ENCODE measurements at places on chromosomes 6 and 20.
A peak's percentile ranks its signal among the peaks of the same experiment; 100 is the strongest.

DNA sequence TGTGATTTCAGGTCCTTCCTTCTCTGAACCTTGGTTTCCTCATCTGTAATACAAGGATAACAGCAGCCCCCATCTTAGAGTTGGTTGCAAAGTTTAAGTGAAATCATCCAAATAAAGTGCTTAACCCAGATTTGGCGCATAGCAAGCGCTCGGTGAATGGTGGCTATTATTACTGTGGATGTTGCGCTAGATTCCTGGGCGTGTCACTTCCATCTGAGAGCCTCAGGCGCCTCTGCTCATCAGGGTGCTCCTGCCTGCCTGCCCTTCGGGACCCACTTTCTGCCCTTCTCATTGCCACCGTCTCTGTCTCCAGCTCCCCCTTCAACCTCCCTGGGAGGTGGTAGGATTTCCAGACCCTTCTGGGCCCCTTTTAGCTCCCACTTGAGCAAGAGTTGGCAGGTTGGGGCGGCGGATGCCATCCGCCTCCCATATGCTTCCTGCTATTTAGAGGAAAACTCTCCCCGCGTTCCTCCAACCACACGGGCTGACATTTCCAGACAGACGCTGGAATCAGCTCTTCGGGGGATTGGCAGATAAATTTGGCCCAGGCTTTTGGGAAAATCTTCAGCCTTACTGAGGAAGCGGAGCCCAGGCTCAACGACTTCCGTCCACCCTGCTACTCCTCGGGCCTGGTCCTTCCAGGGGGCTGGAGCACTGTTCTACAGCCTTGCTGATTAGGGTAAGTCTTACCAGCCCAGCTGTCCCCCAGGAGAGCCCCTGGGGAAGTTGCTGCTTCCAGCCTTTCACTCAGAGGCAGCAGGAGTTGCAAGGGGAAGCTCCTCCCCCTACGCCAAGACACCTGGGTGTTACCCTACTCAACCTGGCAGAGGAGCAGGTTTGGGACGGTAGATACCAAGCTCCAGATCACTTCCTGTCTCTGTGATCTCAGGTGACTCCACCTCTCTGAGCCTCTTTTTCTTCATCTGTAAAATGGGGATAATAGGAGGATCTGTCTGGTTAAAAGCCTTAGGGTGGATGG lies 71.5 kb downstream of the DLGAP4 start:
- DNase-seq, result no peak

- DNase-seq, result no peak
Observed at GRCh38 chr20:57621421-57622200, 1.4 kb upstream of the ZBP1 start.

DNA sequence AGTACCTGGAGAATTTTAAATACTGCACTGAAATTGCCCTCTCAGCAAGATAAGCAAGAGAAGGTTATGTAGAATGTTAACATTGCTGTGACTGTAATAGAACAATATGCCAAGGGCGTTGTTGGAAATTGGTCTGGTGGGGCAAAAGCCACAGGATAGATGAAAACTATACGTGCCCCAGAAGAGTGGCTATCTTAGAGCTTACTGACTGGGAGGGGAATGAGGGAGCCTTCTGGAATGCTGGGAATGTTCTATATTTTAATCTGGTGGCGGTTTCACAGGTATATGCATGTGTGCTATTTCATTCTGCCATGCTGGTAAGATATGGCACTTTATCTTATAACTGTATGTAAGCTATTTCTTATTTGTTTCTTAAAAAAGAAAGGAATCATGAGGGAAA lies 35.2 kb upstream of the YWHAB start:
- DNase-seq, result no peak

DNA sequence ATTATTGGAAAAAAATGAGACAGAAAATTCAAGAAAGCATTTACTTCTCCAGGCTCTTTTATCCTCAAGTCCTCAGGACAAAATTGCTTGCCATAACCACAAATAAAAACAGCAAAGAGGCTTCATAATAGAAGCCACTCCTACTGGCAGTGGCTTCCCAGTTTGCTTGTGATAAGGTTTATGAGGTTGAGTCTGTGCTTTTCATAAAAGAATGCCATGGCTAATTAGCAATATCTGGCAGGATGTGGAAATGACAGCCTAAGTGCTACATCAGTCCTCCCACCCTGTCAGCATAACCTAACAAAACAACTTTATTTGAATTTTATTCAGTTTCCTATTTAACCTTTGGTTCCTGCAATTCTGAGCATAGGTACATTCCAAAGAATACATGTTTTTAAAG lies 80.9 kb upstream of the HTR1E start:
- no peak for DNase-seq

DNA sequence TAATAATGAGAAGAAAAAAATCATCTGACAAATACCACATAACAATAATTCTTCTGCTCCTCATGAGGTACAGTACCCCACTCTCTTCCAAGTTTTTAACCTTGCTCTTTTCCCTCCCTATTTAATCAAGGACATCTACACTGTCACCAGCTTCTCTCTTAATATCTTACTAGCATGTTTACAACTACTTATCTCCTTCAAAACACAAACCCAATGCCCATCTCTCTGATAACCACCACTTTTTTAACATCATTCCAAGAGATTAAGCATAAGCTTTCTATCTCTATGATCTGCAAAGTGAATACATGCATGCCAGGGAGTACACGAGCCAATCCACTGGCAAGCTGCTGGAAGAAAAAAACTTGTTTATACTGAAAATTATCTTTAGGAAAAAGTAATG lies 10.3 kb downstream of the CEP85L start:
- no peak for DNase-seq

DNA sequence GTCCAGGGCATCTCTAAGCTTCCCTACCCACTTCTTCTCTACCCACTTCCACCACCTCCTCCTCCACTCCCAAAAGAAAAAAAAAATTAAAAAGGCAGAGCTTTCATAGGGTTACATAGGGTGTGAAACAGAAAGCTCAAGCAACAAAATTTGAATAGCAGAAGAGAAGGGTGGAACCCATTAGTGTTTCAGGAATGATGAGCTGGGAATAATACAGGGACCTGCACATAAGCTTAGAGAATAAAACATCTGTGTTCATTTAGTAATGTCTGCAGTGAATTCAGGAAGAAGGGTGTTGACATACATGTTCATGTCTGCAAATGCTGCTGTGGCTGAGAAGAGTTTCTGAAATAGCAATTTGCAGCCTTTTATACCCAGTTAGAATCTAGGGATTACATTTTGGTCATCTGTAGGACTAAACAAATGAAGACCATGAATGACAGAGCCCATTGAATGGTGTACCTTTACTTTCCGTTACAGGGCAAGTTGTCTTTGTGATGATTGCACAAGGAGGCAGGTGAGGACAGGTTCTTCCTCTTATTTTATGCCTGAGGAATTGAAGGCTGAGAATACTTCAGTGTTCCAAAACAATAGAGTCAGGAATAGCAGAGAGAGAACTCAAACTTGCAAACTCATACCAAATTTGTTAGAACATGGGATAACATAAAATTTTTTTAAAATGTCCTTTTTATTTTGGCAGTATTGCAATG lies 975.1 kb downstream of the TFAP2A start:
- DNase-seq, result no peak

- DNase-seq, result no peak
Observed at GRCh38 chr6:87529221-87529620, 56.4 kb downstream of the SLC35A1 start.

DNA sequence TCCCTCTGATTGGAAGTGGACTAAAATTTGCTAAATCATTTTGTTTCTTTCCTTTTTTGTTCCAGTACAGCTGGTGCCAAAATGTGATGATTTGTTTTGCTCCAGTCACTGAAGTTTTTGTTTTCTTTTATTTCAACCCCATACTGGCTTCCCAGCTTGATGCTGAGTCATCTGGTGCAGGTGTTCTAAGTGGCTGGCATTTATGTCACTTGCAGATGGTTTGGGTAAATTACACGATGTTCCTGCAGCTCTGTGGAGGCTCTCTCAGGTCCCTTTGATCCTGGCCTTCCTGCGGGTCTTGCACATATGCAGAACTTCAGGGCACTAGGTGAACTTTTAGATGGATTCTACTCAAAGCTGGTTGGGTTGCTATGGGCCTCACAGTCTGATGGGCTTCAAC lies 577.7 kb downstream of the HAO1 start:
- no peak for DNase-seq

DNA sequence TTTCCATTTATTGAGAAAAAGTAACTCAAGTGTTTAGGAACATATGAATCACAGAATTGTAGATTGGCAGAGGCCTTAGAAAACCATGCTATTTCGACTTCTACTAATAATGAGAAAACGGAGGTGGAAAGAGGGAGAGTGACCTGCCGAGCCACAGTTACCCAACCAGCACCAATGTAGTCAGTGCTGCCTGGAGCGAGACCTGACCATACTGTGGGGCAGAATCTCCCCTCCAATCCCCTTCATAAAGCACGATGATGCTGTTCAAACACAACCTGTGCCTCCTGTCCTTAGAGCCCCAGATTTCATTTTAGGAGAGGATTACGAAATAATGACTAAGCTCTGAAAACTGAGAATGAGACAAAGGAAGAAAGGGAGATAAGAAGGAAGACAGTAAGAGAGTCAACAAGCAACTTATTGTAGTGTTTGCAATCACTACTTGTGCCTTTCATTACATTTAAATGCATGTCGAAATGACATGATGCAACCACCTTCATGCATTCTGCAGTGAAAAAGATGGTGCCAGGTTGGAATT lies 70.6 kb downstream of the ATXN1 start:
- no peak for DNase-seq

DNA sequence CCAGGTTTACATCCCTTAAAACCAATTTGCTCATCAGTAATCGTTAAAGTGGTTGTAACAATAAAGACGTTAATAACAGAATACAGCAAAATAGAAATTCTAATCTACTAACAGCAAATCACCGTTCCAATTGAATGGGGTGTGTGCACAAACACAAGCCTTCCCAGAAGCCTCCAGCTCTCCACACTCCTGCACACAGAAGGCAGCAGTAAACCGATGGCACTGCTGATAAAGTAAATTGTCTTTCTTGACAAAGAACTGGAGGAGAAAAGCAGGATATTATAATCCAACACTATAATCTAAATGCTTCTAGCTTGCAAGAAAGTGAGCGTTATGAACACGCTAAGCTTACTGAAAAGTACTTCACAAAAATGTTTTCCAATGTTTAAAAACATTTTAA lies 7.0 kb downstream of the ZNF217 start:
- DNase-seq, result no peak

DNA sequence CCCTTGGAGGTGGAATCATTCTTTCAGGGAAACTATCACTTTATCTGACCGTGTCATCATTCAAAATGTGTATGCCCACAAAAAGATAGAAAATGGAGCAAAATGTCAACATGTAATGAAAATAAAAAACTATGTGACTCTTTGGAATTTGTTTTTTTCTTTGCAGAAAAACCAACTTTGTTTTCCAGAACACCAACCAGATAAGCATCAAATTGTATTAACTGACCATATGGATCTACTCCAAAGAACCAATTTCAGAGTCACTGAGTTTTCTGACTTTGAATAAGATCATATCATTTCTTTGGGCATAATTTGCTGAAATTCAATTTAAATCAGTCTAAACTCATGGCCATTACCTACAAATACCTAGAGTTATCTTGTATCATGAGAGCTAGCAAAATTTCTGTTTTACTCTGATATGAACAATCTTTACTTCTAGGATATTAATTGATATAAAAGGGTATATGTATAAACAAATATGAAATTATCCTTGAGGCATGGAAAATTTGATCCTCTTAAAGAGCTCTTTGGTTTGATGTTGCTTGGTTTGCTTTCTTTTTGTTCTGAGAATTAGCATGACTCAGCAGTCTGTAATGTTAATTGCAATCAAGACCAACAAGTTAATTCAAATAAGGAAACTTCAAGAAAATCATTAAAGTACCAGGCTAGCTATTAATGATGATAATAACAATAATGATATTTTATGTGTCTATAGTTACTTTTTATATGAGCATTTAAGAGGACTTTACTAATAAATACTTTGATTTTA lies 444.4 kb upstream of the MARCKS start:
- DNase-seq, result no peak

- no peak for DNase-seq
Observed at GRCh38 chr20:1401451-1401907, 8.6 kb upstream of the FKBP1A start.

- no peak for DNase-seq
Observed at GRCh38 chr6:122530440-122531046, 58.9 kb upstream of the SERINC1 start.

DNA sequence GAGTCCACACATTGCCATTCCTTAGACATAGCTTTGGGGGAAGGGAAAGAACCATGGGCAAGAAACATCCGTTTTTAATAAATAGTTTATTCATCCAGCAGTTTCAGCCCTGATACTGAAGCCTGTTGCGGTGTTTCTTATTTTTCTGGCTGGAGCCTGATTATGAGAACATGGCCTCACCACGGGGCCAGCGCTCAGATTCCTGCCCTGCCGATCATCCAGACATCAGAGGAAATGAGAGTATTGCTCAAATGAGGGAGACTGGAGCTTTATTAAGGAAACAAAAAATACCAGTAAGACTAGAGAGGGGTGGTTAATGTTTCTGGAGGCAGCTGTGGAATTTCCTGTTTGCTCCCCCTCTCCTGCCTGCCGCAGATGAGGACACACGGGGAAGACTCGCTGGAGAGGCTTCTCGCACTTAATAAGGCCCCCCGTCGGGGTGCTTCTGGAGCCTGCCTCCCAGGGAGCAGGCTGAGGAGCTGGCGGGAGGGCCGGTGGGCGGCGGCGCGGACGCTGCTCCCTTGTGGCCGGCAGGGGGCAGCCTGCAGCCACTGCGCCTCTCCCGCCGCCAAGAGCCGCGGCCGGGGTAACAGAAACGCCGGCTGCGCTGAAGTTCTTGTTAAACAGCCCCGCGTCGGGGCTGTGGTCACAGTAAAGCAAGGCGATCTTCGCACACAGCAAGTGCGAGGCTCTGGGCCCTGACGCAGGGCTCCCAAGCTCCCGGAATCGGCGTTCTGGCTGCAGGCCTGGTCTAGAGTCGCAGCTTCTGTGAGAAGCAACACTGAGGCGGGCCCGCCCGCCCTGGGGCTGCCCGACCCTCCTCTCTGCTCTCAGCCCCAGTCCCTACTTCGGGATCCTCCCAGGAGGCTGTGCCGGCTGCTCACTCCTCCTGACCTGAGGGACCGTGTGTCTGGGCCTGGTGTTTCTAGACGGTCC lies 17.5 kb downstream of the LEMD2 start:
- DNase-seq, result peak; percentile 33

- no peak for DNase-seq
Observed at GRCh38 chr20:6783752-6784151, 16.3 kb downstream of the BMP2 start.

DNA sequence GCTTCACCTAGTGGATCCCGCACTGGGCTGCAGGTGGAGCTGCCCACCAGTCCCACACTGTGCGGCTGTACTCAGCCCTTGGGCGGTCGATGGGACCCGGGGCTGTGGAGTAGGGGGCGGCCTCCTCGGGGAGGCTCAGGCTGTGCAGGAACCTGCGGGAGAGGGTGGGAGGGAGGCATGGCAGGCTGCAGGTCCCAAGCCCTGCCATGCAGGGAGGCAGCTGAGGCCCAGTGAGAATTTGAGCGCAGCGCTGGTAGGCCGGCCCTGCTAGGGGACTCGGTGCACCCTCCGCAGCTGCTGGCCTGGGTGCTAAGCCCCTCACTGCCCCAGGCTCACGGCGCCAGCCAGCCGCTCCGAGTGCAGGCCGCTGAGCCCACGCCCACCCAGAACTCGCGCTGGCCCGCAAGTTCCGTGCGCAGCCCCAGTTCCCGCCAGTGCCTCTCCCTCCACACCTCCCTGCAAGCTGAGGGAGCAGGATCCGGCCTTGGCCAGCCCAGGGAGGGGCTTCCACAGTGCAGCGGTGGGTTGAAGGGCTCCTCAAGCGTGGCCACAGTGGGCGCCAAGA lies 1407.6 kb downstream of the EPHA7 start:
- no peak for DNase-seq

- no peak for DNase-seq
Observed at GRCh38 chr6:108638993-108639392, 78.3 kb downstream of the FOXO3 start.

- no peak for DNase-seq
Observed at GRCh38 chr6:143258945-143259344, 191.6 kb downstream of the ADAT2 start.

Data from amygdala (tissue), 56 donors.